DND-41 (cell line): ENCODE measurements at places on chromosomes 1 and 21.

GRCh38 chr1:69414574-69414973 is 153.1 kb upstream of the LRRC7 start:
- no peak for DNase-seq

- no peak for DNase-seq
Observed at GRCh38 chr1:79040424-79041082, 34.0 kb upstream of the ADGRL4 start.

DNA sequence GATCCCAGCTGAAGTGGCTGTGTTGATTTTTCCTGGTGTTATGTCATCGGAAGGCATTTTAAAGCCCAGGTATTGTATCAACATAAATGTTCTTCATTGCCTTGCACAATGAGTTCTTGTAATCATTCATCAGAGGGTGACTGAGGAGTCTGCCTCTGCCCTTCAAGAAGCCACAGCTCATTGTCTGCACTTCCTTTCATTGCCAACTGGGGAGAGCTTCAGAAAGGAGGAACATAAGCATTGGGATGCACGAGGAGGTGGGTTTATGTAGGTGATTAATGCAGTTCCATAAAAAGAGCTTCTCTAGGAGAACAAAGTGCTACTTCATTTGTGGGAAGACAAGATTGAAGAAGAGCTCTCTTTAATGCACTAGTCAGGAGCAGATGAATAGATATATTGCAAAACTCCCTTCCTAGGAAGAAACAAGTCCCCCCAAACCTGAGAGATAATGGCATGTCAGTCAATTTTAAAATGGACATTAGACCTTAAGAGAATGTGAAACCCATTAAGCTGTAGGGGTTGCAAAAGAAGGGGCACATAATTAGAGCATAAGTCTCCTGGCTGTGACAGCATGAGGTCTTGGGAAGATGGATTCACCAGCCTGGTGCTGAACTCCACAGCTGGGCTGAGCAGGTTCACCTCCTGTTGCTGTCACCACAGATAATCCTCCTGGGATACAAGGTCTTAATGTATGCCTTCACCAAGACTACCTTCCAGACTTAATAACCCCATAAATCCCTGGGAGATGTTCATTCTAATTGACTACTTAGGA is 124.6 kb downstream of the BACH1 start:
- DNase-seq, result no peak

GRCh38 chr1:85611425-85611824 is 30.9 kb downstream of the CCN1 start:
- no peak for DNase-seq

- no peak for DNase-seq
Observed at GRCh38 chr1:201275253-201275666, 8.0 kb upstream of the PKP1 start.

GRCh38 chr1:196324345-196324744 is 283.9 kb downstream of the KCNT2 start:
- no peak for DNase-seq

DNA sequence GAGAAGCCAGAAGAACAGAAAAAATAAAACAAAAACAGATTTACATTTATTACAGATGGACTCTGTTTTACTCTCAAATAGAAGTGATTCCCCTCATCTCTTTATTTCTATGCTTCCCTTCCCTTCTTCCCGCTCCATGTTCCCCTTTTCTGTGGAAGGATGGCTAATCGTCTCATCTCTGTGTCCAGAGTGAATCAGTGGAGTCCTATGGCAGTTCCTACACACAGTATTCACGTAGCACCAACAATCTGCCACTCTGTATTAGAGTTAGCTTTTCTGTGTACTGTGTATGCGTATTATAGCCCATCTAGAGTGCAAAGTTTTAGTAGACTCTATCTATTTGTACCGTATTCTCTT is 6.8 kb upstream of the ERO1B start:
- no peak for DNase-seq

DNA sequence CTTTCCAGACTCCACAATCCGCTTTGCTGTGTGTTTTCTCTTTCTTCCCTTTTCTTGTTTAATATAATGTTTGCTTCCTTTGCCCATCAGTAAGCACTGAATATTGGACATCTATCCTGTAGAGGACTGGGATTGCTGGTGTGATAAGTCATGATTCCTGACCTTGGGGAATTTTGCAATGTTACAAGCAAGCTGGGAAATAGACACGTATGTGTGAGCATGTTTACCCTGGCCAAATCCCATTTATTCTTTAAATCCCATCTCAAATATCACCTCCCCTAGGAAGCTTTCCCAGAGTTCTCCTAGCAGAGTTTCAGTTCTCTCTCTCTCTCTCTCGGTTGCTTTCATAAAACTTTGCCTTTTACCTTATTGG is 155.3 kb downstream of the ROR1 start:
- no peak for DNase-seq

- no peak for DNase-seq
Observed at GRCh38 chr1:214847071-214847810, 235.3 kb upstream of the KCNK2 start.

DNA sequence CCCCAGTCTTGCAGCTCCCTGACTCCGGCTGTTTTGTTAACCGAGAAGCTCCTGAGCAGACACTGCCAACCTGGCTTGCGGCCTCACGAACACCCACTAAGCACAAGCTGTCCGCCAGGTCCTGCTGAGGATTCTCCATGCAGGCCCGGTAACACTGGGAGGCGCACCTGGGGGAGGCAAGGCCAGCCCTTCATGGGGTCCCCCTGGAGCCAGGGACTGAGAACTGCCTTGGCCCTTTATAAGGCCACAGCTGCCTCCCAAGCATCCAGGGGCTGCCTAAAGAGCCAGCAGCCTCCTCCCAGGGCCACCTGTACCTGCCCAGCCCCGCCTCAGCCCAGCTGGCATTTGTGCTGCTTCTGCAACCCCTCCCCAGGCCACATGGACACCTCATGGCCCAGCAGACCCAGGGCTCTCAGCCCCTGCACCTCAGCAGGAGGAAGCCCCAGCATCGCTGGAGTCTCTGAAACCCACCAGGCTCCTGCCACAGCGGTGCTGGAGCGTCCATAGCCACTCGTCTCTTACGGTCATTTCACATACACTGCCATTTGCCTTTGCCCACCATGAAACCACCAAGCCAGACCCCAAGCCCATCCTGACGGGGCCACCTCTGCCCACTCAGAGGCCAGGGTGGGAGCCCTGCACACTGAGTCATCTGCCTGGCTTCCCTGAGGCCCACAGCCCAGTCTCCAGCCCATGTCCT is 82.5 kb downstream of the NPHP4 start:
- DNase-seq, result no peak

DNA sequence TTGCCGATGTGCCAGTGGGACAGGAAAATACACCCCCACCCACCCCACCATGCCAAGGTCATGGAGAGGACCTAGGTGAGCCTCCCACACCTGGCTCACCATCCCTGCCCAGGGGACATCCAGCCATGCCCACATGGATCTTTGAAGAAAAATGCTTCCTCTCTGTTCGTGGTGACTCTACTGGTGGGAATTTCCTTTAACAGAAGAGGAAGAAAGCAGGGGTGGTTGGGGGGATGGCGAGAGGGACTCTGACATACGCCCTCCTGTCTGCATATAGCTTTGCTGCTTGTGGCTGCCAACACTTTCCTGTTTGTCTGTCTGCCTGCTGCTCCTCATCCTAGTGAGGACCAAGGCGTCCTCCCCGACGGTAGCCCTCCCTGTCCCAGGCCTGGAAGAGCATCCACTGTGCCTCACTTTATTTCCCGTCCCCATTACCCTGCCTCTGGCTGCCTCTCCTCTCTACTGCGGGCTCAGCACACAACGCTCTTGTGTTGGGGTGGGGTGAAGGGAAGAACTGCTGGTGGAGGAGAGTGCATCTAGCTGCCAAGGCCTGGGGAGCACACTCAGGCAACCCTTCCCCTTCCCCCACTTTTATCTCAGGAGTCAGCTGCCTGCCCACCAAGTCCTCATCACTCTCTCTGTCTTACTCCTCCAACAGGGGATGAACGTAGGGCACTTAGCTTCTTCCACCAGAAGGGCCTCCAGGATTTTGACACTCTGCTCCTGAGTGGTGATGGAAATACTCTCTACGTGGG is 2.5 kb downstream of the SEMA4A start:
- no peak for DNase-seq

DNA sequence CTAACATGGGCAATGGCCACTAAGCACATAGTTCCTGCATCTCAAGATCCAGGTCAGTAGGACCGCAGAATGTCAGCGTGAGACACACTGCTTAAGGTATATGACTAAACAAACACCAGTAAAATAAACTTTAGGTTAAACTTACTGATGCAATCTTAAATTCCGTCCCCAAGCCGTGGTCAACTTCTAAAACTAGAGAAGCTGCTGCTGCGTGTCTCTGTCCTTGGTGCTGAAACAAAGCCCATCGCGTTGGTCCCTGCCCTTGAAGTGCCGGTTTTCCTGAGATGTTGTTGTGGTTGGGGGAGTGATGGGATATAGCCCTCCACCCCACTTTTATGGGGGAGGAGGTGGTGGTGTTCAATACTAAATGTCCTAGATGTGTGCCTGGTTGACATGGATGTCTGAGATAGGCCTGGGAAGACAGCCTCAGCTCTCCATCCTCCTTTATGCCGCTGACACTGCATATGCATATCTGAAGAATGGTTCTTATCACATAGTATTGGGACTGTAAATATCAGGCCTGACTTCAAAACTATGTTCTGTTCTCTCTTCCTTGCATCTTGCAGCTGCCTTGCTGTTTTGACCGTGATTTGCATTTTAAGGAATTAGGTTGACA is 72.0 kb upstream of the KCNA3 start:
- peak; percentile 71 for DNase-seq

GRCh38 chr1:38788341-38789336 is 70.9 kb downstream of the RRAGC start:
- no peak for DNase-seq

- DNase-seq, result no peak
Observed at GRCh38 chr1:169070547-169070946, 35.9 kb upstream of the ATP1B1 start.

- peak; percentile 25 for DNase-seq
Observed at GRCh38 chr1:58857680-58858673, 74.1 kb upstream of the JUN start.

GRCh38 chr1:31366796-31367195 is 6.1 kb downstream of the FABP3 start:
- no peak for DNase-seq

- DNase-seq, result no peak
Observed at GRCh38 chr1:180153032-180153431, 1.6 kb upstream of the QSOX1 start.

GRCh38 chr1:36876990-36877389 is 157.3 kb downstream of the GRIK3 start:
- no peak for DNase-seq

GRCh38 chr1:36864182-36864822 is 170.0 kb downstream of the GRIK3 start:
- DNase-seq, result peak; percentile 21

DNA sequence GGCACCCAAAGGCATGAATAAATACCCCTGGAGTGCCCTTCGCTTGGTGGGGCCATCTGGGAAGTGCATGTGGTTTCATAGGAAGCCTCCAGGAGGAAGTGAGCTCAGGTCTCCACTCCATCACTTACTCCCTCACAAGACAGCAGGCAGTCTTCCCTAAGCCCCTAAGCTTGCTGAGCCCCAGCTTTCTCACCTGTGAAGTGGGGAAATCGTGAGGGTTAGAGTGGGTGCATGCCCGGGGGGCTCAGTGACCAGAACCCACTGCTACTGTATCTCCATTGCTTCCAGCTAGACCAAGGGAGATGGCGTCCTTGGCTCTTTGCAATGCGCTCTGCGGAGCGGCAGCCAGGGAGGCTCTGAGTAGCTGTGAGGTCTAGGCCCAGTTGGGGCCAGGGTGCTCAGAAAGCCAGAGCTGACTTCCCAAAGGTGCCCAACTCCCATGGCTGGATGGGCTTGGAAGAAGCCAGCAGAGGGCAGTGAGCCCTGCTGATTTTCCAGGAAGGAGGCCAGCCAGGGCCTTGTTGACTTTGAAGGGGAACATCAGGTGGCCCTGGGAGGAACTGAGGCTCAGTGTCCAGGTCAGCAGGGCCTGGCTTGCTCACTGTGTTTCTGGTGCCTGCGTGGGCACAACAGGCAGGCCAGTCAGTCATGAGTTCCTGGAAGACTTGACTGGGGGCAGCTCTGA is 27.3 kb downstream of the CDCP2 start:
- DNase-seq, result no peak

- DNase-seq, result no peak
Observed at GRCh38 chr1:64116537-64116936, 86.9 kb upstream of the UBE2U start.

- no peak for DNase-seq
Observed at GRCh38 chr21:43827015-43827611, 37.7 kb downstream of the RRP1 start.

DNA sequence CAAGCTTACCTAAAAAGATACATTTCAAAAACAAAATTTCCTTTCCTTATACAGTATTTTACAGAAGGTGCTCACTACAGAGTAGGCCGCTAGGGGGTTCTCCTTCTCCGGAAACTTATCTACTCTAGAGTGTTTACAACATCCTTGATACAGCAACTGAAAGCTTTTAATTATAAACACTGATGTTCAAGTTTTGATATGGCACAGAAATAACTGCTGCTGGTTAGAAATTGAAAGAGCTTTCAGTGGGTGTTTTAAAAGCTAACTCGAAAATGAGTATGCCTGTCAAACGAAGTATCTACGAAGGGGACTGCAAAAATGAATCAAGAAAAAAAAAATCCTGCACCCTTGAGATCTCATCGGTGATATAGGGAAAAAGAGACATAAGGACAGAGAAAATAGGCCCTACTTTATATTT is 1.0 kb downstream of the YOD1 start:
- peak; percentile 54 for DNase-seq

GRCh38 chr1:169478094-169478672 is 7.6 kb downstream of the SLC19A2 start:
- no peak for DNase-seq

DNA sequence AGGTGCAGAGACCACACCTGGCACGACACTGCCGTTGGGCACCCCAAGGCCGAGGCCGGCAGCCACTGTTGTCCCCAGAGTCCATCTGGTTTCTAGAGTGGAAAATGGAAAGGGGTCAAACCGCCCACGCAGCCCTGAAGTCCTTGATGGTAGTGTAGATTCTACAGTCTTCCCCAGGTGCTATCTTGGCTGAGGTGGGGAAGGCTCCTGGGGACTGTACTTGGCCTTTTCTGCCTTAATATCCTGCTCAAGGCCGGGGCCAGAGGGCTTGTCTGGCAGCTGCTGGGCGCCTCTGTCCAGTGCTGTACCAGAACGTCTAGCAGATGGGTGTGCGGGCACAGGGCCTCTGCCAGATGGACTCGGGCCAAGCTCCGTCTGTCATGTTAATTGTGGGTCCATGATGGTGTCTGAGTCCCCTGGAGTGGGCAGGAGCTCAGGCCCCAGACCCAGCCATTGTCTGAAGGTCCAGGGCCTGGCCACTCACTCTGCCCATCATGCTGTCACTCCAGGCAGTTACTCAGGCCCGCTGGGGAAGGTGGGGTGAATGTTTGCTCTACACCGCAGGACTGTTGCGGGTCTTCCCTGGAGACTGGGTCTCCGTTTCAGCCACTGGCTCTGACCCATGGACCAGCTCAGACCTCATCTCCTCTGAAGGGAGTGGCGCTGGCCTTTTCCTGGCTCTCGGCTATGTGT is 161.9 kb upstream of the COL6A1 start:
- DNase-seq, result no peak
